ENCODE measurements at places on chromosomes 3 and 15.
A peak's percentile ranks its signal among the peaks of the same experiment; 100 is the strongest.

DNA sequence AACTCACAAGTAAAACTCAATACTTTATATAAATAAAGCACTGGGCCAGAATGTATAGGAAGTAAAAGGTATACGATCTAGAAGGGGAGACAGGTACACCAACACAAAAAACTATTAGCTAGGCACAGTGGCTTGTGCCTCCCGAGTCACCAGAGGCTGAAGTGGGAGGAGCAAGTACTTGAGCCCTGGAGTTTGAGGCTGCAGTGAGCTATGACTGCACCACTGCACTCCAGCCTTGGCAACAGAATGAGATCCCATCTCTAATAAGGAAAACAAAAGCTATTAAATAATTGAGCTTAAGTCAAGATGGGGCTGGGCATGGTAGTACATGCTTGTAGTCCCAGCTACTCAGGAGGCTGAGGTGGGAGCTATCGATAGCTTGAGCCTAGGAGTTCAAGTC, 17.0 kb downstream of the PIK3CB start:
- DNase-seq = no peak

DNA sequence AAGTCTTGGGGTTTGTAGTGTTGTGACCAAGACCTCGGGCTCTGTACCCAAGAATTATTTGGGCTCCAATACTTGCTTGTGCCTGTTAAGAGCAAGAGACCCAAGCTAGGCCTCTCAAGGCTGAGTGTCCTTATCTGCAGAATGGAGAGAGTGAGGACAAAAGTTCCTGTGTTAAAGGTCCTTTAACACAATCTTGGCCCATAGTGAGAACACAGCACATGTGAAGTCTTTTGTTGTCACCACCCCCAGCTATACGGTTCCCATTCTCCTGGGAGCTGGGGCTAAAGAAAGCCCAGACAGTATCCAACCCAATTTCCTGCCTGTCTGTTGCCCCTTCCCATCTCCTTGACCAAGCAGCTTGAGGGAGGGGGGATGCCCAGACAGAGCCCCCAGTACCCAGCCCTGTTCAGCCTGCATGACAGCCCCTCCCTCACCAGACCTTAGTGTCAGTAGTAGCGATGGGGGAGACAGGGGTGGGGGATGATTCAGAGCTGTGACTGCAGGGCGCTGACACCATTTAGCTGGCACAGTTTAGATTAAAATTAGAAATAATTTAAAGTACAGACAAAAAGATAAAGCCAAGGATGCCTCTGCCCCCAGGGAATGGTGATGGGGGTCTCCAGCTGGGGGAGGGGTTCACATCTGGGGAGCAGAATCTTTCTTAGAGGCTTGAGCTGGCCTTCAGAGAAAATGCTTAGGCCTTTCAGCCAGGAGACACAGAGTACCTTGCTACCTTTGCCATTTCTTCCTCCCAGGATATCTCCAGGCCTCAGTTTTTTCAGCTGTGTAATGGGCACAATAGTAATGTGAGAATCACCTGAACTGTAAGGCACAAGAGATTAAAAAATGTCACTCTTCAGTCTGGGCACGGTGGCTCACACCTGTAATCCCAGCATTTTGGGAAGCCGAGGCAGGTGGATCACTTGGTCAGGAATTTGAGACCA, 2.7 kb downstream of the PRKCD start:
- no peak for DNase-seq

DNA sequence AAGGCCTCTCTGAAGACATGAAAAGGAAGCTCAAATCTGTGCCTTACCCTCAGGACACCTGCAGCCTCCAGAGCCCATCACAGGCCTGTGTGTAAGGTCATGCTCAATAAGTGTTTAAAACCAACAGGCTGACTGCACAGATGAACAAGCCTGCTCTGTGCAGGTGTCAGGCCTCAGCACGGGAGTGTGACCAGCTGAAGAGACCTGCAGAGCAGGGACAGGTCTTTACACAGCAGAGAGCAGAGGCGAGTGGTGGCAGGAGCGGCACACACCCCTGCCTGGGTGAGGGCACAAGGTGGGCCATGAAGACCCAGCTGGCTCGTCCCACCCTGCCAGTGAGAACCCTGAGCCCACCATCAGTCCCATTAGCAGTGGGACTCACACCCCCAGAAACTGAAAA, 56.9 kb downstream of the ROPN1B start:
- DNase-seq = no peak

DNA sequence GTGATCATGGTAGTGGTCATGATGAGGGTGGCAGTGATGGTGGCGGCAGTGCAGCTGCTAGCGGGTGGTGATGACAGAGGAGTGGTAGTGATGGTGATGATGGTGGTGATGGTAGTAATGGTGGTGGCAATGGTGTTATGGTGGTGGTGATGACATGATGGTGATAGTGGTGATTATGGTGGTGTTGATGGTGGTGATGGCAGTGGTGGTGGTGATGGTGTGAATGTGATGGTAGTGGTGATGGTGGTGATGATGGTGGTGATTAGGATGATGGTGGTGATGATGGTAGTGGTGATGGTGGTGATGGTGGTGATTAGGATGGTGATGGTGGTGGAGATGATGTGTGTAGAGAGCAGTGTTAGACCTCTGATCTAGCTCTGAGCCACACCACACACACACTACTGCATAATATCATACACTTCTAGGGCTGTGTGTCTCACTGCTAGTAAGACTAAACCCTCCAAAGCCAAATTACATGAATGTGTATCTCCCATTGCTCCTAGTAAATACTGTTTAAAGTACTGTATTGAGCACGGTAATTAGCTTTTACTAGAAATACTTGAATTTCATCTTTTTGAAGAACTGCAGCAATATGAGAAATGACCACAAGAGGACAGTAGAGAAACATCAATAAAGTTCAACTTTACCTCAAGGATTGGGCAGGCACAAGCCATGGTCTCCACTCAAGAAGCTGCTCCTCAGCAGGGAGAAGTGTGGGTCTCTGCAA, 28.8 kb downstream of the TMED3 start:
- DNase-seq = peak; percentile 67

GRCh38 chr3:129054605-129055104, 5.9 kb upstream of the GP9 start:
- DNase-seq = no peak

DNA sequence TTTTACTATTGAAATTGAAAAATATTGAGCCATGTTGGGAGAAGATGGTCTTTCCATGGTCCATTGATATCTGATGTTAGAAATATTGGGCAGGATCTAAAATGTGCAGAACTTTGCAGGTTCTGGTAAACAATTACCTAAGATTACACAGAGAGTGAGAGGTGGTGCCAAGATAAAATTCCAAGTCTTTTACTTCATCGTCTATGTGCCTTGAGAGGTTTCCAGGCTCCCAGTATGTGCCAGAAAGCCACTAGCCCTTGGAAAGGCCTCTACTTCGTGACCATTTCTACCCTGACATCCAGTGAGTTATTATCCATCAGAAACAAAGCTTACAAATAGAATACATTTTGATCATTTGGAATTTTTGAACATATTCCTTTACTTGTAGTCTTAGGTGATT, 27.6 kb downstream of the CD200 start:
- DNase-seq = no peak

DNA sequence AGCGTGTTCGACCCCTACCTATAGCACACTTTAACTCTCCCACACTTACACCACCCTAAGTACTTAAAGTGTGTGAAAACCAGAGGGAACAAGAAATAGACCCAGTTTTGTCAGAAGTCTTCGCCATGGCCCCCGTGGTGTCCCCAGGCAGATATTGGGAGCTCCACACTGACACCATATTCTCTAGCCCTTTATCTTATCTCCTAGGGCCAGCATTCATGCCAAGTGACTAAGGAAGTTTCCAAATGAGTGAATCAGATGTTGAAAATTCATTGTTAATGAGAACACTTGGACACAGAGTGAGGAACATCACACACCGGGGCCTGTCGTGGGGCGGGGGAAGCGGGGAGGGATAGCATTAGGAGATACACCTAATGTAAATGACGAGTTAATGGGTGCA, 31.8 kb downstream of the P3H2 start:
- DNase-seq = no peak

DNA sequence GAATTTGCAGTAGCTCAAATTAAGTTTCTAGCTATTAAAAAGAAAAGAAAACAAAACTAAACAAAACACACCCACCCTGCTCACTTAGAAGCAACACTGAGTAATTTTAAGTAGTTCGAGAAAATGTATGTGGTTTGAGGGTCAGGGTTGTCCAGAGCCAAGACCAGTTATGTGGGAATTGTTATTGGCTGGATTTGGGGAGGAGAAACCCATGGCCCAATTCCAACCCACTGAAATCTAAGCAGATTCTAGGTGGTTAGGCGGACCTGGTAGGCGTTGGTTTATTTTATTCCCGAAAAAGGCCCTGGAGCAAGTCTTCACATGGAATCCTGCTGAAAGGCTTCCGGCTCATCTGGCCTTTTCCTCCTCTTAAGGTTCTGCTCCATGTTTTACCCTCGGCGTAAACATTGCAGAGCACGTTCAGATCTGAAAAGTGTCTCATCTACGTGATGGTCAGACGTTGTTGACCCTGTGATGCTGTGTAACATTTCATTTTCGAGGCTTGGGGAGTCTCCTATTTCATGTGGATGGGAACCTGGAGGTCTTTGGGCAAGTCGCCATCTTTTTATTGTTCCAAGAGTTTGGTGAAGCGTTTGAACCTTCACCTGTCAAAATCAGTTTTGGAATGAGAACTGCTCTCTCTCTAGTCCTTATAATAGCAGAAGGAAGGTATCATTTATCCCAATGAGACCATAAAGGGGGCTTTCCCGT, 64.0 kb downstream of the FLNB start:
- no peak for DNase-seq
